Spleen (tissue), 13 donors: ENCODE measurements at places on chromosomes 3 and 15. TPM values are rescaled to one million over a fixed set of nuclear protein-coding genes. Genes with fewer than 3 reads are reported as not detected.

Gene A4GNT
- not detected for polyA plus RNA-seq

Gene CCR5
- polyA plus RNA-seq: 5.8 TPM

Gene TNNC1
- 2.2 TPM for polyA plus RNA-seq

Gene SPINK8
- polyA plus RNA-seq: not detected

Gene GOLGA6A
- 0.03 TPM for polyA plus RNA-seq

Gene GRK7
- polyA plus RNA-seq: 0.02 TPM

Gene SLC15A2
- 5.6 TPM for polyA plus RNA-seq

Gene CCR9
- polyA plus RNA-seq: 1.3 TPM

Gene SOX14
- polyA plus RNA-seq: not detected

Gene CHRFAM7A
- 0.52 TPM for polyA plus RNA-seq

Gene ERC2
- polyA plus RNA-seq: 0.04 TPM

Gene PDCD6IP
- polyA plus RNA-seq: 39.4 TPM

Gene HHATL
- 0.13 TPM for polyA plus RNA-seq

Gene CRTC3
- 8.5 TPM for polyA plus RNA-seq

Gene AGTR1
- polyA plus RNA-seq: 0.43 TPM

Gene CIDEC
- polyA plus RNA-seq: 0.13 TPM

Gene RRP9
- polyA plus RNA-seq: 21.2 TPM

Gene CD86
- 10.4 TPM for polyA plus RNA-seq

Gene CHRM5
- polyA plus RNA-seq: not detected

Gene SERPINI2
- polyA plus RNA-seq: 0.15 TPM

Gene GP9
- polyA plus RNA-seq: 2.2 TPM

Gene P2RY12
- polyA plus RNA-seq: 2.0 TPM

Gene CSPG4
- 1.3 TPM for polyA plus RNA-seq

Gene CCR1
- 8.8 TPM for polyA plus RNA-seq

Gene NEO1
- polyA plus RNA-seq: 1.4 TPM

Gene RETNLB
- not detected for polyA plus RNA-seq

Gene CLDN18
- not detected for polyA plus RNA-seq

Gene STXBP5L
- not detected for polyA plus RNA-seq

Gene MUC20
- polyA plus RNA-seq: 3.3 TPM
